ENCODE measurements at places on chromosomes 2 and 18. TPM values are rescaled to one million over a fixed set of nuclear protein-coding genes. Genes with fewer than 3 reads are reported as not detected.

Gene CABLES1
- 18.5 TPM for total RNA-seq

Gene RAB17
- 1.1 TPM for total RNA-seq

Gene FOXD4L1
- not detected for total RNA-seq

Gene AQP12B
- not detected for total RNA-seq

All from sciatic nerve (tissue), 2 donors.